ENCODE measurements at places on chromosomes 6 and 20. TPM values are rescaled to one million over a fixed set of nuclear protein-coding genes. Genes with fewer than 3 reads are reported as not detected.
A peak's percentile ranks its signal among the peaks of the same experiment; 100 is the strongest.

The APOM gene
- 4.1 TPM for total RNA-seq

DNA sequence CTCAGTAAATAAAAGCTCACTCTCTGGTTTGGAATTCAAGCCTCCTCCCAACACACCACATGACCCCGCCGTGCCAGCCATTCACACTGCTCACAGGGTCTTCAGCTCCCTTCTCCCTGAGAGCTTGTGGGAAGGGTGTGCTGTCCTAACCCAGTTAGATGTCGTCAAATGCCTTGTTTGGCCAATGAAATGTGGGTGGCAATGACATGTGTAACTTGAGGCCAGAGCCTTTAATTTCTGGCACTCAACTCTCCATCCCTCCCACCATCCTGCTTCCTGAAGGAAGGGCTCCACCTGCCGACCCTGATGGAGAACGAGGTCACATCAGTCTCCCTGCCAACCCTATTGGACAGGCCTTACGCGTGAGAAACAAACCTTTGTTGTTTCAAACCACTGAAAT lies 224.5 kb upstream of the AGPAT4 start:
- H3K27me3 ChIP-seq: no peaks in the 10 kb centered on the region
- H3K4me1 ChIP-seq: no peaks in the 10 kb centered on the region
- no peak overlapping the region for H3K27ac ChIP-seq
- no peaks in the 10 kb centered on the region for H3K36me3 ChIP-seq

The PGC gene
- 0.26 TPM for total RNA-seq

DNA sequence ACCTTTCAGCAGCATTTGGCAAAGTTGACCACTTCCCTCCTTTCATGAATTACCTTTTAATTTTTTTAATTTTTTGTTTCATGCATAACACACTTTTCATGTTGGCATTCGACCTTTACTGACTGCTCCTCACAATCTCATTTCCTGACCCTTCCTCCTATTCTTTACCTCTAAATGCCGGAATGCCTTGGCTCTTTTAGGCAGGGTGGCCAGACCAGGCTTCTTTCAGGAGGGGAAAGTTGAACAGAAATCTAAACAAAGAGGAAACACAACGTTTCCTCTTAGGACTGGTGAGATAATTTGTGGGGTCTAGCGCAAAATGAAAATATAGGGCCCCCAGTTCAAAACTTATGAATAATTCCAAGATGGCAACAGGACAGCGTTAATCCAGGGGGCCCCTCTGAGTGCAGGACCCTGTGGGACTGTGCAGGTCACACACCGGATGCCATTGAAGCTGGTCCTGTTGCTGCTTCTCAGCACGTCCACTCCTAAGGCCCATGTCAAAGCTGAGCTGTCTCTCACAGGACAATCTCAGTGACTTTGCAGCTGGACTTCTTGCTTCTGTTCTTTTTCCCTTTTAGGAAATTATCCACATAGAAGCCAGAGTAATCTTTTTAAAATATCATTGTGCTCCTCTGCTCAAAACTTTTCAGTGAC lies 313.8 kb downstream of the HDGFL1 start:
- no peak overlapping the region for H3K27ac ChIP-seq
- no peaks in the 10 kb centered on the region for H3K27me3 ChIP-seq
- no peak for DNase-seq
- no peaks in the 10 kb centered on the region for H3K36me3 ChIP-seq
- no peak overlapping the region for H3K4me3 ChIP-seq
- no peaks in the 10 kb centered on the region for H3K4me1 ChIP-seq

The TAAR1 gene
- not detected for total RNA-seq

The OPN5 gene
- total RNA-seq: not detected

DNA sequence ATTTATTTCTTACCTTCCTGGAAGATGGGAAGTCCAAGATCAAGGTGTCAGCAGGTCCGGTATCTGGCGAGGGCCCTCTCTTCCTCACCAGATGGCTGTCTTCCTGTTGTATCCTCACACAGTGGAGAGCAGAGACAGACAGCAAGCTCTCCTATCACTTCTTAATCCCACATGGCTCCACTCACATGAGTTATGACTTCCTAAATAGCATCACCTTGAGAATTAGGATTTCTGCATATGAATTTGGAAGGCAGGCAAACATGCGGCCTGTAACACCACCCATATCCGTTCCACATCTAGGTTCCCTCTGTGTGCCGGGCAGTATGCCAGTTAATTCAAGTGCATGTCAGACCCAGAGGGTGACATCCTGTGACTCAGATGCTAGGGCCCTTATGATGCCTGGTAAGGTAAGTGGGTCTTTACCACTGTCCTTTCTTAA lies 2.1 kb downstream of the RAET1E start:
- H3K4me1 ChIP-seq: no peaks in the 10 kb centered on the region
- no peak overlapping the region for H3K4me3 ChIP-seq
- no peaks in the 10 kb centered on the region for H3K36me3 ChIP-seq

- no peaks in the 10 kb centered on the region for H3K36me3 ChIP-seq
- H3K27ac ChIP-seq: no peak overlapping the region
- H3K4me3 ChIP-seq: no peak overlapping the region
- no peak for DNase-seq
Measured at GRCh38 chr6:130749402-130749801, 77.8 kb upstream of the SMLR1 start.

GRCh38 chr6:2225422-2226392 lies 19.7 kb downstream of the GMDS start:
- H3K27ac ChIP-seq: no peak overlapping the region
- no peak for DNase-seq
- peaks cover 24% of the 10 kb centered on the region for H3K4me1 ChIP-seq
- H3K4me3 ChIP-seq: no peak overlapping the region

The CD40 gene
- total RNA-seq: 103 TPM

DNA sequence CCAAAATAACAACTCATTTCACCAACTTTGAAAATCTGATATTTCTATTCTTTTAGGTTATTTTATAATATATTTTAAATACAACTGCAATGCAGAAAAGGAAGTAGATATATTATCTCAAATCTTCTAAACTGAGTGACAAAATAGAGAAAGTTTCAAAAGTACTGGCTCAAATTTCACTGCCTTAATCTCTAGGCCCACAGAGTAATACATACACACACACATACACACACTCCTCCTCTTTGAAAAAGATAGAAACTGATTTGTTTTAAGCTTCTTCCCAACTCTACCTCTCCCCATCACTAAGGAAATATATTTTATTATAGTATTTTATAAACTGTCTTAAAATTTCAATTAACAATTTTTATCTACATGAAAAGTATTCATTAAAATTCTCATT lies 36.2 kb downstream of the ARHGAP18 start:
- peak overlapping the region; percentile 98 for H3K27ac ChIP-seq
- no peaks in the 10 kb centered on the region for H3K36me3 ChIP-seq
- H3K27me3 ChIP-seq: no peaks in the 10 kb centered on the region
- peaks cover 53% of the 10 kb centered on the region for H3K4me1 ChIP-seq
- no peak overlapping the region for H3K4me3 ChIP-seq

The CCN5 gene
- 0.15 TPM for total RNA-seq

The SFTA2 gene
- 0.93 TPM for total RNA-seq

GRCh38 chr6:170276369-170277057 lies 14.4 kb downstream of the DLL1 start:
- H3K4me1 ChIP-seq: peaks cover 10% of the 10 kb centered on the region
- no peak for DNase-seq
- H3K4me3 ChIP-seq: no peak overlapping the region
- no peak overlapping the region for H3K27ac ChIP-seq
- no peaks in the 10 kb centered on the region for H3K27me3 ChIP-seq

- no peaks in the 10 kb centered on the region for H3K36me3 ChIP-seq
- H3K27ac ChIP-seq: no peak overlapping the region
- no peaks in the 10 kb centered on the region for H3K27me3 ChIP-seq
- no peak for DNase-seq
Measured at GRCh38 chr20:16759181-16759563, 11.0 kb downstream of the OTOR start.

The OR12D2 gene
- total RNA-seq: not detected

GRCh38 chr6:78308025-78308424 lies 559.3 kb upstream of the IRAK1BP1 start:
- H3K36me3 ChIP-seq: no peaks in the 10 kb centered on the region
- DNase-seq: no peak
- H3K27ac ChIP-seq: no peak overlapping the region
- no peaks in the 10 kb centered on the region for H3K27me3 ChIP-seq
- no peak overlapping the region for H3K4me3 ChIP-seq

- no peak overlapping the region for H3K4me3 ChIP-seq
- no peak overlapping the region for H3K27ac ChIP-seq
- 0 out of 2 replicates have a peak, but pooled peaks cover 3% of the 10 kb centered on the region for H3K4me1 ChIP-seq
- no peaks in the 10 kb centered on the region for H3K27me3 ChIP-seq
Measured at GRCh38 chr6:84017709-84018452, 15.7 kb upstream of the MRAP2 start.

GRCh38 chr20:5513975-5514516 lies 197.3 kb upstream of the PROKR2 start:
- H3K4me3 ChIP-seq: no peak overlapping the region
- H3K36me3 ChIP-seq: no peaks in the 10 kb centered on the region
- no peak overlapping the region for H3K27ac ChIP-seq
- DNase-seq: no peak
- no peaks in the 10 kb centered on the region for H3K27me3 ChIP-seq

DNA sequence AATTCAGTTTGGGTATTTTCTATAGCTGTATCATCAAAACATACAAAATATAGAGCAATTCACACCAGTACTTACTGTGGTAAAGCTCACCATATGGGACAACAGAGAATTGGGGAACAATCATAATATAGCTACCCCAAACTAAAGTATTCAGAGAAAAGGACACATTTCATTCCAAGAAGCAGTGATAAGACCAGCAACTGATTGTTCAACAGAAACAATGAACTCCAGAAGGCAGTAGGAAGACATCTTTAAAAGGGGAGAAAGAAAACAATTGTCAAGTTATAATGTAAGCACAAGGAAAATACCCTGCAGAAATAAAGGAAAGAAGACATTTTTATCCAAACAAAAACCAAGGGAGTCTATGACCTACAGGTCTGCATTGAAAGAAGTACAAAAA lies 210.9 kb downstream of the ZFAND3 start:
- no peak overlapping the region for H3K4me3 ChIP-seq
- peaks cover 16% of the 10 kb centered on the region for H3K4me1 ChIP-seq
- H3K27ac ChIP-seq: no peak overlapping the region

All from GM12878 (cell line).